ENCODE measurements at places on chromosomes 2 and 18. TPM values are rescaled to one million over a fixed set of nuclear protein-coding genes. Genes with fewer than 3 reads are reported as not detected.
A peak's percentile ranks its signal among the peaks of the same experiment; 100 is the strongest.

Gene ACSL3
- total RNA-seq, result 70.5 TPM

DNA sequence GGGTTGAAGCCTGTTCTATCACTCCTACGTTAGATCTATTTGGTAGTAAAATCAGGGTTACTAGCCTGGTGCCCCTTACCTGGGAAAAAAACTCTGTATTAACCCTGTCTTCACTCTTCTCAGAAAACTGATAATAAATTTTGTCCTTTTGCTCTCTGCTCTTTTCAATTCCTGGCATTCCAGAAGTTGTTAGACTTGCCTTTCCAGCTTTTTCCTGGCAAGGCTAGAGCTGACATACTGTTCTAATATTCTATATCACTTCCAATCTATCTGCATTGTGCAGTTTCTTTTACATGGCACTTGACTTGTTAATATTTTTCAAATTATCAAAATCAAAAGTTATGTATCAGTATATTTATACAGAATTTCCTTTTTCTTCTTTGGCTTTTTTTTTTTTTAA, 162.2 kb downstream of the FIGN start:
- no peak for DNase-seq

Gene TFPI
- total RNA-seq, result 106 TPM

- no peak for DNase-seq
These were observed 106.8 kb downstream of the MDH1 start for GRCh38 chr2:63695583-63695982.

- no peak for DNase-seq
These were observed 12.1 kb downstream of the CD226 start for GRCh38 chr18:69935319-69936190.

Gene CAPN13
- 0.98 TPM for total RNA-seq

- DNase-seq, result no peak
These were observed 42.5 kb downstream of the GREB1L start for GRCh38 chr18:21284540-21284939.

DNA sequence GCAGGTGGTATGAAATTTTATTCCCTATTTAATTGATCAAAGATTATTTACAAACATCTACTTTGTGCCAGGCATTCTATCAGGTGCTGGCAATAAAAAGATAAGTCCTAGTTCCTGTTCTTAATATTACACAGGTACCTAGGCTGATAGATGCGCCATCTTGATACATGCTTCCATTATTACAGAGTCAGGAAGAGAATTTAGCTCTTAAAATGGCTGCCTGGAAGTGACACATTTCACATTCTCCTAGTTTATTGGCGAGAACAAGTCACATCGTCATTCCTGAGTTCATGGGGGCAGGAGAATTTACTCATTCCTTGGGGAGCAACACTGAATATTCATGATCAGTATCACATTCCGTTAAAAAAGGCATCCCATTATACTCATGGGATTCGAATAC, 1.1 kb upstream of the DARS1 start:
- DNase-seq, result no peak

DNA sequence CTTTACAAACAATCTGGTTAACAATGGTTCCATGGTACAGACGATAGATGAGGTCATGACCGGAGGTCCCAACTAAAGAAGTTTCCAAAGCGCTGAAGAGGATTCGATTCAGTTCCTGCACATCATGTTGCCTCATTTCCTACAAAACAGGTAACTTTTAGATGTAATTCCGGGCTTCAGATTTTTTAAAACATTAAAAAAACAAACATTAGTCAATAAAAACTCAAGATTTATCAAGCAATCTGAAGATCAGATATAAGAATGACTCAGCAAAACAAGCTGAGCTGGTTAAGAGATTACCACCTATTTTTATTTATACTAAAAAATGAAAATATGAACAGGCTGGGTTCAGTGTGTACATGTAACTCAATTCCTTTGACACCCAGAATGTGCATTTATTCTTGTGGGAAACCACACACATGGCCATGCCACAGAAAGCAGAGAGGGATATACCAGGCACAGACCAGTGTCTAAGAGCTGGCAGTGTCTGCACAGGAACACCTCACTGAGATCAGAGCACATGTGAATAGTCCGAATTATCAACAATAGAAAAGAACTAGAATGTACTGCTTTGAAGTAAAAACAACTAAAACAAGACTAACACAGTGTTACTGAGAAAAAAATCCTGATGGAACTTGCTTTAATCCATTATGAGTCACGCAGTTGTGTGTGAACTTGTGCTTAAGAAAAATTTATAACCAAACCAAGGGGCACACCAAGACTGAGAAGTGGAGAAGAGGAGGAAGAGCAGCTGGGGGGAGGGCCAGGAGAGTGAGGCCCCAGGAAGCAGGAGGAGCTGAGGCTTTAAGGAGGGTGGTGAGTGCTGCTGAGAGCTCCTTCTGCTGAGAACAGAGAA, 9.5 kb downstream of the USP40 start:
- DNase-seq, result no peak

Gene ERFE
- total RNA-seq, result 0.58 TPM

GRCh38 chr2:131056204-131056931, 36.9 kb downstream of the FAM168B start:
- DNase-seq, result peak; percentile 40

DNA sequence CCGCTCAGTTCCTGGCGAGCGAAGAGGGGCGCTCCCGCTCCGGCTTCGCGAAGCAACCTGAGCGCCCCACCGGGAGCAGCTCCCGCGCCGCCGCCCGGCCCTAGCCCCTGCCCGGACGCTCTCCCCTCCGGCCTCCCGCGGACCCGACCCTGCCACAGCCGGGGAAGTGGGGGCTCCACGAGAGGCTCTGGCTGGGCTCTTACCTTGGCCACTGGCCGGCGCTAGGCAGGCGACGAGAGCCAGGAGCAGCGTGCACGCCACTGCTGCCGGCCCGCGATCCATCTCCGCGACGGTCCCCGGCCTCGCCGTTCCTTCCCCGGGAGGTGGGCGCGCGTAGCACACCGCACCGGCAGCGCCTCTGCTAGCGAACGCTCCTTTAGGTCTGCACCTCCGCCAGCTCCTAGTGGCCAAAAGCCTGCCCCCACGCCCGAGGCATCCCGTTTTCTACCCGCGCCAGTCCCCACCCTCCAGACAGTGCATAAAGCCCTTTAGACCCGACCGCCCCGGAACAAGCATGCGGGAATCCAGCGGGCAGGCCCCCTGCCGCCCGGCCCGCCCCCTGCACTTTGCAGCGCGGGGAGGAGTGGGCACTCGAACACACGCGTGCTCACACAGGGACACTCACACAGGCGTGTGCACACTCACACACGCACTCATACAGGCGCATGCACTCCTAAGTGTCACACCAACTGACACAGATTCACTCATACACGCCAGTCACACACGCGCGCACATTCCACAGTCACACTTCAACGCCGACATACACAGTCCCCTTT, at the start of gene LRP2:
LRP2 (minus strand) TSS at position 417 of the 776 bp plus-strand sequence; CDS start at position 282, 135 bp downstream.
- DNase-seq, result no peak

- no peak for DNase-seq
These were observed 97.4 kb downstream of the RHOB start for GRCh38 chr2:20544153-20544747.

Gene STARD6
- total RNA-seq, result 0.85 TPM

DNA sequence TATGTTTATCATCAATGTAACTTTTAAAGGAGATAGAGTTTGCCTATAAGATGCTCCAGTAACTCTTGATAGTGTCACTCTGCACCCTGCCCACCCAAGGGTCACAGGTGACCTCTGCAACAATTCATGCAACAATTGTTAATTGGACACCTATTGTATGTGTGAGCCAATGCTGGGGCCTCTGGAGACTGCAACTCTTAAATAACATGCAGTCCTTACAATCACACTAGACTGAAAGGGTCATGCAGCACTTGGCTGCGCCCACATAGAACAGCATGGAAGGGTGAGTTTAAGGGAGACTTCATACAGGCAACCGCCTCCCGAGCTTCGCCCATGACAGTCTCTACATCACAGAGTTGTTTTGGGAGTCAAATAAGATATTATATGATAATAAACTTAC, 137.1 kb upstream of the TWIST2 start:
- no peak for DNase-seq

GRCh38 chr2:184637781-184638180, 39.5 kb downstream of the ZNF804A start:
- no peak for DNase-seq

DNA sequence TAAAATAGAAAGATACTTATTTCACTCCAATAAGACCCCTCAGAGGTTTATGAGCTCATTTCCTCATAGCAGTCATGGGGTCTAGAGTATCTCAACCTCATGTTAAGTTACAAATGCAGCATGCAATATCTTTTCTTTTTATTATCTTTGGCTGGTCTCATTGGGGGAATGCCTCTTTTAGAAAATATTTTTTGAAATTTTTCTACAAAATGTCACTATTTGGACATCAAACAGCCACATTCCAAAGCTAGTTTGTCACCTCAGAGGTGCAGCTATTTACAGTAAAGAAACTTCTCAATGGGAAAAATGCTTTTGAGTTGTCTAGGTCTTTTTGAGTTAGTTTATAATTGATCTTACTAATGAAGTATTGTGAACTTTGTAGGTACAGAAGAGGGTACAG, 370.7 kb upstream of the LRATD1 start:
- no peak for DNase-seq

Gene AGAP1
- 62.9 TPM for total RNA-seq

DNA sequence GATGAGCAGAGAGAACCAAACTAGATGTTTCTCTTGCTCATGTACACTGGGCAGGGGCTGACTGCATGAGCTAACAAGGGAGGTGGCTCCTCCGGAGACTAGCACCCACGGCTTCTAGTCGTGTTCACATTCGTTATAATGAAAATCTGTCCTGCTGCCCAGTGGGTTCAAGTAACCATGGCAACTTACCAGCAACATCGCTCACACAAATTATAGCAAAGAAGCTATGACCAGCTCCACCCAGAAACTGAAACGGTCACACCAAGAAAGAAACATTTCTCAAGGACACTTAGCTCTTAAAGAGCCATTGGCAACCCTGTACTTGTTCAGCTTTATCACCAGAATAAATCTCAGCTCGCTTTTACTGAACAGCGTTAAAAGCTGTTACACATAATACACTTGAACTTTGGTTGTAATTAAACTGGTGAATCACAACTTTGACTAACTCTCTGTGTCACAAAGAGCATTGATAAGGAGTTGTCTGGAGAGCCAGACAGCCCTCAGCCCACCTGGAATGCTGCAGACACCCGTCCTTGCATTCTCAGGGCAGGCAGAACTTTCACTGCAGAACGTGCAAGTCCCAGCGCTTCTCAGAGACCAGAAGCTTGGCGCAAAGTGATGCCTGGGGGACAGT, 141.2 kb downstream of the PID1 start:
- no peak for DNase-seq

Gene RIT2
- not detected for total RNA-seq

Gene ANKRD30B
- total RNA-seq, result 17.2 TPM

- no peak for DNase-seq
These were observed 477.9 kb upstream of the TNP1 start for GRCh38 chr2:217337771-217338170.

Gene SPATA3
- total RNA-seq, result not detected

- DNase-seq, result no peak
These were observed 25.8 kb upstream of the SLC14A2 start for GRCh38 chr18:45589356-45590035.

Gene APOB
- total RNA-seq, result 2.9 TPM

Gene NBAS
- 51.3 TPM for total RNA-seq

- DNase-seq, result no peak
These were observed 189.6 kb downstream of the HAUS1 start for GRCh38 chr18:46293742-46294181.

- DNase-seq, result no peak
These were observed 31.8 kb downstream of the METAP1D start for GRCh38 chr2:172031536-172031935.

- DNase-seq, result no peak
These were observed 309.4 kb upstream of the EPAS1 start for GRCh38 chr2:45987856-45988255.

Gene CLEC4F
- total RNA-seq, result 1.7 TPM

- no peak for DNase-seq
These were observed 68.6 kb downstream of the LPIN1 start for GRCh38 chr2:11814979-11815510.

GRCh38 chr18:71743634-71744033, 800.5 kb downstream of the CBLN2 start:
- no peak for DNase-seq

Gene IGFBP2
- total RNA-seq, result 40.2 TPM

Gene IL1B
- total RNA-seq, result 23.6 TPM

Gene LGALSL
- total RNA-seq, result 18.6 TPM

Gene TMEM247
- not detected for total RNA-seq

GRCh38 chr18:7927119-7927518, 360.0 kb downstream of the PTPRM start:
- no peak for DNase-seq

DNA sequence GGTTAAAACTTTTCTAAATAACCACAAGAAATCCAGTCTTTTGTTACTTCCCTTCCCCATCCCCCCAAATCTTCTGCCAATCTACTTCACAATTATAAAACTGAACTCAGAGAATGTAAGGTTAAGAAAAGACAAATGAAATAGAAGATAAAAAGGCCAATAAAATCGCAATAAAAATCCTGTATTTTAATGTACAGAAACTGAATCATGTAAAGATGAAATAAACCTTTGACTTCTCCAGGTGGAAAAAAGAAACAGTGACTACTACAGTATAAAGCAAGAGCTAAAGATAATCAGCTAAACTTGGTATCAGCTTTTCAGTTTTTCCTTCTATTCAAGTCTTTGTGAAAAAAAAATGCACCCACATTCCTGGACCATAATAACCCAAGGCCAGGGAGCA, 1.7 kb downstream of the SYT4 start:
- no peak for DNase-seq

Gene RTKN
- total RNA-seq, result 76.0 TPM

Gene SERPINB10
- total RNA-seq, result not detected

DNA sequence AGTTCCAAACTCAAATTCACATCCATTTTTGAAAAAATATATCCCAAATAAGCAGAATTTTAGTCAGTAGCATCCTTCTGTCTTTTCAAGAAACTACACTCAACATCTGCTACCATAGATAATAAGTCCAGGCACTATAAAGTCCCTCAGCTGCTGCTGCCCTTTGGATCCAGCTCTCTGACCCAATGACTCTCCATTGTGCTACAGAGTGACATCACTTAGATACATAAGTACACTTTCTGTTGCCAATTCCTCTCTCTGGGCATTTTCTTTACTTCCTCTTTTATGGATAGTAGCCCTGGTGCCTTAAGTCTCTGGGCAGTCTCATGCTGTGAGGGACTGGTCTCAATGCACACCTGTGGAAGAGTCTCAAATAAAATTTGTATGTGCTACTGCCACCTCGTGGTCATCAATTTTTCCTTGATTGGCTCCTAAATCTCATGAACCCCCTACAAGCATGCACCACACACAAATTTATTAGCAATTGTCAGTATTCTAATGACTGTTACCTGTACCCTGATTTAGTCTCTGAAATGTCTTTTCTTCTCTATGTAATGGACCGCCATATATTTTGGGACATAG, 219.2 kb downstream of the LRP1B start:
- no peak for DNase-seq

- DNase-seq, result no peak
These were observed 455.7 kb downstream of the ARHGAP15 start for GRCh38 chr2:143584936-143585335.

- no peak for DNase-seq
These were observed 834.9 kb upstream of the SALL3 start for GRCh38 chr18:78144669-78145068.

- DNase-seq, result peak; percentile 67
These were observed 573 bp downstream of the KDSR start for GRCh38 chr18:63366213-63367052.

GRCh38 chr2:27712522-27712921, 48.8 kb downstream of the SLC4A1AP start:
- no peak for DNase-seq

All from sciatic nerve (tissue), 2 donors.